Activated T-cell treated with anti-CD3 and anti-CD28 coated beads, Interleukin-2, amount 50 U/mL, for 72 hours (primary cell): ENCODE measurements at places on chromosomes 1 and 21.

DNA sequence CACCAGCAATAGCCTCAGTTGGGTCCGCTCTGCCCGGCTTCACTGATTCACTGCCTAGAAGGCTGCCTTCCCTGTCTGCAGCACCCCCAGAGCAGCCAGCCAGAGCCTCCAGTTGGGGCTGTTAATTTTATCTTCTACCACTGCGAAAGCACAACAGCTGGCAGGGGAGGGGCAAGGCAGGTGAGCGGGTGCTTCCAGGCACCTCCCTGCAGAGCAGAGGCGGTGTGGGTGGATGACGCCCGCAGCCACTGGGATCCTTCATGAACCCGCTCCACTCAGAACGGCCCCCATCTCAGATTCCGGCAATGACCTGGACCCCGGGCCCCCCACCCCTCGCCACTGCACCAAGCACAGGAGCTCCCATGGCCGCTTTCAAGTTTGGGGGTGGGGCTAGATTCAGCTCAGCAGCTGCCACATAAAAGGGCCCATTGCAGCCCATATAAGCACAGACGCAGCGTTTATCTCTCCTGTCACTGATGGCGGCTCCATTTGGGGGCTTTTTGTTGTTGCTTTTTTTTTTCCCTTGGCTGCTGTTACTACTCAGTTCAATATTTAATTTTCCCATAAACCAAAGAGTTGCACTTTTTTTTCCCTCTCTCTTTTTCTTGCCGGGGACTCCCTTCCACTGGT lies 128.0 kb upstream of the KLHDC7A start:
- no peak for DNase-seq

- no peak for DNase-seq
Observed at GRCh38 chr1:170556917-170557316, 25.0 kb downstream of the GORAB start.

- DNase-seq = peak; percentile 83
Observed at GRCh38 chr1:12047120-12047876, 15.8 kb upstream of the TNFRSF8 start.

- DNase-seq = no peak
Observed at GRCh38 chr1:65284229-65284628, 25.1 kb upstream of the DNAJC6 start.

DNA sequence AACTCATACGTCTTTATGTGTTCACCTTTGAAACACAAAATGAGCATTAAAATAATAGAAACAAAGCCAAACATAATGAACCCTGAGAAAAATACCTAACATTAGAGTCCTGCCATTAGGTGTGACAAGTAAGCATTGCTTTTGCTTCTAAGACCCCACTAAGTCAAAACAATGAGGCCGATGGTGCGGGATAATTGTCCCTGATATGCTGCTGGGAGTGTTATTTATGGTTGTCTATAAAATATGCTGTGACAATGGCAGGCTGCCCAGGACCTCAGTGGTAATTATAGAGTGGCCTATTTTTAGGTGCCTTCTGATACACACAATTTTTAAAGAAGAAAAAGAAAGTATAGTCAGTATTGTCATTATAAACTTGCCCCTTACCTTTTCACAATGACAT lies 1423.1 kb downstream of the AMY1C start:
- DNase-seq = no peak

GRCh38 chr1:248631354-248632008 lies 3.4 kb downstream of the OR2T11 start:
- DNase-seq = no peak
